OCI-LY7 (cell line): ENCODE measurements at places on chromosomes 11 and 22.

DNA sequence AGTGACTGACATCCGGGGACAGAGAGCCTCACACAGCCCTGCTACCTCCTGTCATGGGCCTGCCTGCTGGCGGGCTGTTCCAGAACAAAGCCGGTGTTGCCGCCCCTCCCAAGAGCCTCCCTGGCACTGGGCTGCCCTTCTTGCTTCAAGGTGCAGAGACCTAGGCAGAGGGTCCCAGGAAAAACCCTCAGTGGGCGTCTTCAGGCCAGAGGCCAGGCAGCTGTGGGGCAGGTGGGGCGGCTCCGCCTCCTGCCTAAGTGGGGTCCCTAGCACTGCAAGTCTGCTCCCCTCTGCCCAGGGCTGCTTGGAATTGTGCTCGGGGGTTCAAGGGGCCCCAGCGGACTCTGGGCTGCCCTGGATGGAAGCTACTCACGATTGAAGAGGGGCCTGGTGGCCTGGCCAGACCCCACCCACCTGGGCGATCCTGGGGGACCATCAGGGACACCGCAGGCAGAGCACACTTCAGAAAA is 20.4 kb upstream of the GNB1L start:
- no peak for DNase-seq

DNA sequence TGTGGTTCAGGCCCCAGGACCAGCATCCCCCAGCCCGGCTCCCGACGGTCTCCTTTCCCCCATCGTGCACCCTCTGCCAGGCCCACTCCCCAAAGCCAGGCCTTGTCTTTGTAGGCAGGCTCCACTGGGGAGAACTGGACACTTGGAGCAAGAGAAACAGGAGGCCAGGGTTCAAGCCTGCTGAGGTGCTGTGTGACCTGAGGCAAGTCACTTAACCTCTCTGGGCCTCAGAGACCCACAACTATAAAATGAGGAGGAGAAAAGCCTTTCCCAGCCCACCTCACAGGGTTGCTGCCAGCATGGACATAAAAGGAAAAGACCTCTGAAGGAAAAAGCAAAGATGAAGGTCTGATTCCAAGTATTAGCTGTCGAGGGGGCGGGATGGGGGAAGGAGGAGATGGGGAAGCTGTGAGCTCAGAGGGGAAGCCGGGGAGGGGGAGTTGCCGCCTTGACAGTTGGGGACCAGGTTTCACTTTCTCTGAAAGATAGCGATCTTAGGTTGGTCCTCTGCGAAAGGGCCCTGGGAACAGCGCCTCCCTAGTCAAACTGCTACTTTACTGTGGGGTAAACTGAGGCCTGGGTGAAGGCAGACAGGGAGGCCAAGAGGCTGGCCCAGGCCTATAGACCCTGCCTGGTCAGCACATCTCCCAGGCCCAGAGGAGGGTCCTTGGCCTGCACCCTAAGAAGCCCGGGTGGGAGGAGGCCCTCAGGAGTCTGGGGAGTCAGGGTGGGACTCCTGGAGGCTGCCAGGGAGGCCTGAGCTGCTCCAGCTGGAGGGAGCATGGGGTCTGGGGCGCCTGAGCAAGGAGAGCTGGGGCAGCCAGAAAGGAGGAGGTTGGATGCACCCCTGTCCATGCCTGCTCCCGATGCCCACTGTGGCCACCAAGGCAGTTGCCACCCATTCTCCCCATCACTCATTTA is 991 bp upstream of the OSM start:
- no peak for DNase-seq

DNA sequence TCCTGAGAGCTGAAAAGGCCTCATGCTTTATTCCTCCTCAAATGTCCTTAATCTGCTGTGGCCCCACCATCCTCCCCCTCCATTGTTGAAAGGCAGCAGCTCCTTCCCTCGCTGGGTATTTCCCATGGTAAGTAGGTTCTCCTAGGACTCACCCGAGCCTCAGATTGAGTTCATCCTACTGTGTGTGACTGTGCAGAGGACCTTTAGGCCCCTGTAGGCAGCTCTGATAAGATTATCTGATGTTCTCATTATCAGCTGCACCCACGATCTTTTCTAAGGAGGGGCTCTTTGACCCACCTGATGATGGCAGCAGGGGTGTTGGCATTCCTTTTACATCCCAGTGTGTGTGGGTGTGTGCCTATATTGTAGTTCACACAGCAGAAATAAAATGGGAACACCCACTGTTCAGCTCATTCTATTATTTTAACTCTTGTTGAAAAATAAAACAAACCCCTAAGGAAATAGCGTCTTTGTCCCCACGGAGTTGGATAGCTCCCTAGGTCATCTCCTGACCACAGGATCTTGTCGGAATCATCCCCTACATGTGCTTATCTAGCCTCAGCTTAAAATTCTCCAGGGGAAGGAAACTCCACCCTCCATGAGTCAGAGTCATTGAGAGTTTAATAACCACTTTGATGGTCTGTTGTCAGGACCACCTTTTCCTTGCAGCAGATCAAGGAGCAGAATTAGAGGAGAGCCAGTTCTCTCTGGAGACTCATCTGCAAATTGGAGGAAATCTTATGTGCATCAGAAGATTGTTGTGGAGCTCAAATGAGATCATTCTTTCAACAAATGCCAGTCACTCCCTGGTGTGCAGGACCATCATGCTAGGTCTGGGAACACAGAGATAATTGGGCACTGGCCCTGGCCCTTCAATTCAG is 19.3 kb downstream of the ENDOD1 start:
- DNase-seq: no peak

- DNase-seq: no peak
Observed at GRCh38 chr22:23251445-23252093, 71.3 kb downstream of the BCR start.

DNA sequence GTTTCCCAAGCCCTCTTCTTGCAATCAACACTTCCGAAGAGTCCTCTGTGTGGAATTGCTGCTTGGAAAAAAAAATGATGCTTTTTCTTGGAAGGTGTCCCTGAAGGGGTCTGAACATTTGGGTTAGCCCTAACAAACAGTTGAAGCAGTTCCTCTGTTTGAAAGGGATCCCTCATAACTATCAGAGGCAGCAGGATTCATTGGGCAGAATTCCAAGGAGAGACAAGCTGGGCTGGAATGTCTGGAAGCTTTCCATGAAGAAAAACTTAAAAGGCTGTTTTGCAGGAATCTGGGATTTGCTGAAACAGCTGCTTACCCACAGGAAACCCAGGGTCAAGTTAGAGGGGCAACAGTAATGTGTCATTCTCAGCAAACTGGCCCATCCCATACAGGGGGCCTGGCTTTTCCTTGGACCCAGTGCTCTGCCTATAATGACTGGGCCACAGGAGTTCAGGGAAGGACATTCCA is 3.1 kb downstream of the CSNK2A3 start:
- DNase-seq: no peak

DNA sequence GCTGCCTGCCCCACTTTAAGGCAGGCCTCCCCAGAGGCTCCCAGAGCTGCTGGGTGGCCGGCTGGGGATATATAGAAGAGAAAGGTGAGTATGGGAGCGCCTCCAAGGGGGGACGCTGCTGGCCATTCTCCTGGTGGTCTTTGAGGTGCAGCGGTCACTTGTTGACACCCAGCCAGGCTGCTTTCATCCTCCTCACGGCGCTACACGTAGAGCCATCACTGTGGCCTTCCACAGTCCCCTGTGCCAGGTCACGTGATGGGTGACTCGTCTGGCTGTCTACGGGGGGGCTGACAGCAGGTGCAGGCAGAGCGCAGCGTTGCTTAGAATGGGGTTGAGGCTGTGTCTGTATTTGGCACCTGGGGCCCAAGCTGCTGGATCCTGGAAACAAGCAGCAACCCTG is 1.9 kb downstream of the ACR start:
- no peak for DNase-seq

- DNase-seq: peak; percentile 47
Observed at GRCh38 chr11:83723999-83724398, 437.8 kb upstream of the CCDC90B start.

DNA sequence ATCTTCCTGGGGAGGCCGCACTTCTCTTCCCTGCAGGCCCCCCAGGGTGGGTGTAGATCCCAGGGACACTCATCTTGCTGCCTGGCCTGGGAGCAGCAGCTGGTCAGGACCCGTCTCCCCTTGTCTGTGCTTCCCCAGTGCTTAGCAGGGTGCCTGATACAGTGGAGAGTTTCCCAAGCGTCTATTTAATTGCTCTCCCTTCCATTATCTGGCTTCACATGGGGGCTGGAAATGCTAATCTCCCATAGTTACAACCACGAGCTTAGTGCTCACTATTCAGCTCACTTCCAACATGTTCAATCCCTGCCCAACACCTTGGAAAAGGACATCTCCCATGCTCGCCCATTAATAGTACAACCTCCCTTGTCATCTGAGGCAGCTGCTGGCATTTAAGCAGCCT is 100.5 kb downstream of the DSCAML1 start:
- no peak for DNase-seq

DNA sequence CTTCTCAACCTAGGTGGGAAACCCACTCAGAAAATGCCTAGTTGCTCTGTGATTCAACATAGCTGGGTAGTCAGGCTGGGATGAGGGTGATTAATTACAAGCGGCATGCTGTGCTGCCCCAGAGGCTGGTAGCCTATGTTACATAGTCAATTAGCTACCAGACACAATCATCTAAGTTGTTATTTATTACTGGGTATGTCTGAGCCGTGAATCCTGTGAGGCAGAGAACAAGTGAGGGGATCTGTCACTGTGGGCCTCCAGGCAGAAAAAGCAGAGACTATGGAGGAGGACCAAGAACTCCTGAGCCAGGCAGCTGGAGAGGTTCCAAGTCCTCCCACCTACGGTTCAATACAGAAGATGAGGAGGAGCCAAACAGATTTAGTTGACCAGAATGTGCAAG is 186.6 kb upstream of the BDNF start:
- no peak for DNase-seq

DNA sequence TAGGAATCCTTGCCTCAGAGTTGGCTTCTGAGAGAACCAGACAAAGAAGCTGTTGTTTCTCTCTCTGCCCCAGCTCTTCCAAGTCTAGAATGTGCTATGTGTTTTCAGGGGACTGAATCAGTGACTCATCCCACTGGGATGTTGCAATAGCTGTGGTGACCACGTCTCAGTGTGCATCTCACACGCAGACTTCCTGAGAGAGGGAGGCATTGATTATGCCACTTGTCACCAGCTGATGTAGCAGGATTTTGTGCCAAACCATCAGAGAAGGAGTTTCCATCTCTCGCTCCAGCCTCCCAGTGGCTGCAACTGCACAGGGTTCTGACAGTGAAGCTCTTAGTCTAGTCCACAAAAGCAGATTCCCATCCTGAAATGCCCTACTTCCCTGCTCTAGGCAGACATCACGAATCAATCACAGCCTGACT is 455.8 kb downstream of the MIAT start:
- DNase-seq: no peak

- no peak for DNase-seq
Observed at GRCh38 chr11:10295064-10295901, 1.3 kb upstream of the SBF2 start.

DNA sequence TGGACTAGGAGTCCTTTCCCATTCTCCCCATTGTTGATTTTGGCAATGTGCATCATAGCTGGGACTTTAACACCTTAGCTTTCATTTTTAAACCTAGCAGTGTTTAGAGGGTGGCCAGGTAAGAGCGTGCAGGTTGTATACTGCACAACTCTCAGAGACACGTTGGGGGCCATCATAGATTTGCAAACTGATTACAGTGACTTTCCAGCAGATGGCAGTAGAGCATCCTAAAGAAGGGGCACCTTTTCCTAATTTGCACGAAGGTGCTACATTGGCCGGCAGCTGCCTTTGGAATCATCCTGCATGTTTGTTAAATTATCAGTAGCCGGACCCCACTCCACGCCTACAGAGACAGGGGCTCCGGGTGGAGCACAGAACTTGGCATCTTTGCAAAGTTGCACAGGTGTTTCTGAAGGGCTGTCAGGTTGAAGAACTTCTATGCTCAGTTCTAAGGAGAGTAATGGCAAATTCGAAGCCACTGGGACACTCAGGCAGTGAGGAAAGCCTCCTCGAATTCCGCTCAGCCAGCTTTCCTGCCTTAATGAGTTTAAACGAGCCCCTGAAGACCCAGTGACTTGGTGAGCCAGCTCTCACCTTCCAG is 7.7 kb downstream of the LHFPL7 start:
- DNase-seq: peak; percentile 59

- DNase-seq: no peak
Observed at GRCh38 chr11:13140873-13141655, 131.9 kb downstream of the RASSF10 start.

GRCh38 chr11:60194511-60194910 is 11.6 kb upstream of the MS4A6A start:
- no peak for DNase-seq

GRCh38 chr22:37880668-37881440 is 25.2 kb upstream of the MICALL1 start:
- no peak for DNase-seq

DNA sequence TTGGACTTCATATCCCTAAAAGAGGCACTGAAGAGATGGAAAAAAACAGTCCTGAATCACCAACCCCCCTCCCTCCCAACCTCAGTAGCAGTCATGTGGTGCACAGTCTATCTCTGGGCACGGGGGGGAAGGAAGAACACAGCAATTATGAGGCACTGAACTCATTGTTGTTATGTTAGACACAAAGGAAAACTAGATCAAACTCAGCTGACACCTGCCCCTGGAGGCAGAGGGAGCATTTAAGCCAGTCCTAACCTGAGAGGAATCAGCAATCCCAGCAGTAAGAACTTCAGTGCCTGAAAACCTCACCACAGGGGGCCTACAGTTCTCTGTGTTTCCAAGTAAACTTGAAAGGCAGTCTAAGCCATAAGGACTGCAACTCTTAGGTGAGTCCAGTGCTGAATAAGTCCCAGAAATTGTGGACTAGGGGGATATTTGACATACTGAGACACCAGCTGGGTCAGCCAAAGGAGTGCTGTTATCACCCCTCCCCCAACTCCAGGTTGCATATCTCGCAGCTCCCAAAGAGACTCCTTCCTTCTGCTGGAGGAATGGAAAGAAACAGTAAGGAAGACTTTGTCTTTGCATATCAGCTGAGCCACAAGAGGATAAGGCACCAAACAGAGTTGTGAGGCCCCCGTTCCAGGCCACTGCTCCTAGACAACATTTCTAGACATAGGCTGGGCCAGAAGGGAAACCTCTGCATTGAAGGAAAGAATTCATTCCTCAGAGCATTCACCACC is 72.5 kb downstream of the GLYATL1 start:
- DNase-seq: peak; percentile 30

DNA sequence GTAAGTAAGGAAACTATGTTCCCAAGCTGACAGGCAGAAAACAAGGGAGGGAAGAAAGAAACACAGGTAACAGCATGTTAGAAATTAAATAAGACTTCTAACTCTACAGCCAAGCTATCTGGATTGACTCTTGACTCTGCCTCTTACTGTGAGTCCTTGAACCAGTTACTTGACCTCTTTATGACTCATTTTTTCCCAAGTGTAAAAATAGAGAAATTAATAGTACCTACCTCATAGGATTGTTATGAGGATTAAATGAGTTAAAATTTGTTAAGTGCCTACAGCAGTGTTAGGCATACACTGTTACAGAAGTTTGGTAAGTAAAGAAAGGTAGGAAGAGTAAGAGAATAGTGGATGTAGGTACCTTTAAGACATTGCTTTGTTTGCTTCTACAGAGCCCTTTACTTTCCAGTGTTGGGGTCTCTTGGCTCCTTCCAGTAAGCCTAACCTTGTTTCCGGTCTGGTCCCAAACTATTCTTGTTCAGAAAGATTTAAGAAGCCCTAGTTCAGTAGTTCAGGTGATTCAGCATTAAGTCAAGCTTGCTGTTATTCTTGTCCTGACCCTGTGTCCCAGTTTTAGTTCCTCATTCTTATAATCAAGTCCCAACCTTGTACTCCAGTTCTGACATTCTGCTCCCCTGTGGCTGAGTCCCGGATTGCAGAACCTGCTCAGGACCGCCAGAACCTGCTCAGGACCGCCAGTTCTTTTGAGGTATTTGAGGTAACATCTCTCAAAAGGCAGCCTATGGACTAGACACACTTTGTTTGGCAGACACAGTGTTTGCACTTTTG is 963.4 kb upstream of the CCDC90B start:
- no peak for DNase-seq
